ENCODE measurements at places on chromosomes 16 and 17.

- DNase-seq: peak; percentile 47
These were observed 4.7 kb downstream of the SLC12A3 start for GRCh38 chr16:56869513-56870275.

GRCh38 chr16:70715055-70715858 lies 29.4 kb upstream of the MTSS2 start:
- no peak for DNase-seq

DNA sequence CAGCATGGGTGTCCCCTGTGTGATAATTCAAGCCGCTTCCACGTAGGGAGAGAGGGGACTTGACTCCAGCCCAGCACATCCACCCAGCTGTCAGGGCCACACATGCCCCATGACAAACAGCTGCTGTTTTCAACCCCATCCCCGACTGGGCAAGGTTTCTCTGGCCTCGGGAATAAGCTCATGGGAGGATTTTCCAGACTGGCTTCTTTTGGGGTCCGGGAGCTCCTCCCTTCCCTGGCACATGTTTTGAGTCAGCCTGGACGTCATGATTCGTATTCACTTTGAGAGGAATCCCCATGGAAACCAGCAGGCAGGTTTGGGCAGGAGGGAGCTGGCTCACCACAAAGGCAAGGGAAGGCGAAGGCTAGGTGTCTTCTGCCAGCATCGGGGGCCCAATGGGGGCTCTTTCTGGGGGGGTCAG lies 156.4 kb downstream of the CMIP start:
- no peak for DNase-seq

DNA sequence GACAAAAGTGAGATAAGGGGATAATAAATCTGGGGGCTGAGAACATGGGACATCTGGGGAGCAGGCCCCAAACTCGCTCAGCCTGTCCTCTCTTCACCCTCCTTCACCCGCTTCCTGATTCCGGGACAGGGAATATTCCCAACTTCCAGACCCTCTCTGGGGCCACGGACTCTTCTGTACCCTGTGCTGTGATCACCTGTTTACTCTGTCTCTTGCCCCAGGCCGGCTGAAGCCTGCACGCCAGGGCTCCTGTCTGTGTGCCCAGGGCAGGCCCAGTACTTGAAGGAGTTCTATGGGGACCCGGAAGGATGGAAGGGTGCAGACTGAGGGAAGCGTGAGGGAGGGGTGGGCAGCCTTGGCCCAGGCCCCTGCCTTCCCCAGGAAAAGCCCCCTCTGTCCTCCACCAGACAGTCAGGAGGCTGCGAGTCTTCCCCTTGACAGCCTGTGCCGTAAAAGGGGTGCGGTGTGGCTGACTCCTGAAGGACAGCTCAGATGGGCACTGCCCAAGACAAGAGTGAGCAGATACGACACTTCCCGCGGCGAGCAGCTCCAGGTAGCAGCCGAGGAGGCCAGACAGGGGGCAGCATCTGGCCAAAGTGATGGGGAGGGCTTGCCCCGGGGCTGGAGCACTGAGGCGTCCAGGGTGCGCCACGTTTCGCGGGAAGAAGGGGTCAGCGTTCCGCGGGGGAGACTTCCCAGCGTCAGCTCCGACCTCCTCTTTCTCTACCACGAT lies 1.0 kb upstream of the CCNF start:
- no peak for DNase-seq

DNA sequence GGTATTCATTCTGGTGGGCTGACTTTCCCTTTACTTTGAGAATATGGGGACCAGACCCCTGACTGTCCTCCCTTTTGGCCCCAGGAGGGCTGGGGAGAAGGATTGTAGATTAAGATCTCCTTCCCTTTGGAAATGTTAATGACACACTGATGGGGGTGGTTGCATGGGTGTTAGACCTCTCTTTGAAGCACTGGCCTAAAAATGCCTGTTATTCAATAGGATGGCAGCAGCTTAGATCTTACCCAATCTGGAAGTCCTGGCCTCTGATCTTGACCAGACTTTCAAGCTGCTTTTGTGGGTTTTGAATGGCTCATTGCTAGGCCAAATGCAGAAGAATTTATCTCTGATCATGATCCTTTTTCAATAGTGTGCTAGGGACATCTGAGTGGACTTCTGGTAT lies 25.7 kb downstream of the MAP3K3 start:
- DNase-seq: no peak

- DNase-seq: no peak
These were observed 27.4 kb upstream of the AQP8 start for GRCh38 chr16:25189305-25189704.

GRCh38 chr16:27500801-27501200 lies 48.9 kb downstream of the GTF3C1 start:
- no peak for DNase-seq

All from activated T-cell treated with anti-CD3 and anti-CD28 coated beads, Interleukin-2, amount 50 U/mL, for 48 hours (primary cell).